ENCODE measurements at places on chromosomes 3 and 15.

GRCh38 chr3:160003520-160004128 is 15.0 kb downstream of the IL12A start:
- DNase-seq = peak; percentile 57

DNA sequence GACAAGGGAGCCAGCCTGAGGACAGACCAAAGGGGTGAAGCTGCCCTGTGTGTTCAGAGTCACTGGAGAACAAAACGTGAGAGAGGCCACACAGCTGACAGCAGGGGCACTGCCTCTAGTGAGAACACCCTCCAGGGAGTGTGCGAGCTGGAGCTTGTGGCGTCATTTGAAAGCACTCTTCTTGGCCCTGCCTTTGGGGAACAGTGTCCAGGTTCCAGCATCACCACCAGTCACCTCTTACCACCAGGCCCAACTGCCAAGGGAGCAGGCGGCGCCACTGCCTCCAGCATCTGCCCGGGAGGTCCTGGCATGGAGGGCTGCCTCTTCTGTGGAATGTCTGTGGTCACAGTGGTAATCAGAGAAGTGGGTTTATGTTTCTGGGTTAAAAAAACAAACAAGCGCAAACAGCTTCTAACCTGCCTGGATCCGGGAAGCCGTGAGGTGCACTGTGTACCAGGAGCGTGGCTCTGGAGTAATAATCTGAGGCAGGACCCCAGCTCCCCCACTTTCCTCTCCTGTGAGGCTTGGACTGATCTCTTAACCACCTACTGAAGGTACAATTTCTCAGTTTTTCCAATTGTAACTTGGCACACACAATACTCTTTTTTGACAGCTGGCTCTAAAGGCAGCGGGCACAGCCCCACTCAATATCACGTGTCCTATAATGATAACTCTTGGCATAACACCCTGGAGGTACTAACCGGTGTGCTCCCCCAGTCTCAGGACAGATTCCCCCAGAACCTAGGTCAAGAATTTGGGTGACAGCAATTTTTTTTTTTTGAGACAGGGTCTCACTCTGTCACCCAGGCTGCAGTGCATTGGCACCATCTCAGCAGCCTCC is 32.2 kb upstream of the CDCP1 start:
- DNase-seq = peak; percentile 47

DNA sequence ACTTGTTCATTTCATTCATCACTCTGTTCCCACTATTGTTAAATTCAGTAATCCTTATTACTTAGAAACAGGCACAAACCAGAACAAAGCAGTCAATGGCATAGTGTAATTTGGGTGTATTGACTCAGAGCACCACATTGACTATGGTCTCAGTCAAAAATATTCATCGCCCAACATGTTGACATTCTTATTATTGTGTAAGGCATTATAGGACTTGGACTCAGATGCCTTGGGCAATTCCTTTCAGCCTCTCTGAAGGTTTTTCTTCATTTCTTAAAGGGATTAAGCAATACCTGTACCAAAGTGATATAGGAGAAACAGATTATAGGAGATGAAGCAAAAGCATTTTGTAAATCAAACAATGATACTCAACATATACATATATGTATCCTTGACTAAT is 114.7 kb upstream of the BHLHE40 start:
- no peak for DNase-seq

- peak; percentile 49 for DNase-seq
Observed at GRCh38 chr3:136751316-136752171, 634 bp downstream of the STAG1 start.

- DNase-seq = peak; percentile 48
Observed at GRCh38 chr3:156483426-156483825, 71.5 kb downstream of the SSR3 start.

DNA sequence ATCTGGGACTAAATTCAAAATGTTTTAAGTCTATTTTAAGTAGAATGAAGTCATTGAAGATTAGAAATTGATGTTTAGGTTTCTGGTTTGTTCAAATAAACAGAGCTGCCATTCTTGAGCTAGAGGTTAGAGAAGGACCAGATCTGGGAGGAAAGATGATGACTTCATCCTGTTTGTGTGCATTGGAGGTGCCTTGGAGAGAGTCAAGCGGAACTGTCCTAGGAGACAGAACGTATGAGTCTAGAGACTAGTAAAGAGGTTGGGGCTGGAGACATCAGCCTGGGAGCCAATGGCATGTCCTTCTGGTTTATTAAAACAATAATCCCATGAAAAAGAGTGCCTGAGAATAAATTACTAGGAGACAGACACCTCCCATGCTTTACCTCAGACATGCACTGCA is 303.4 kb downstream of the KBTBD8 start:
- no peak for DNase-seq

DNA sequence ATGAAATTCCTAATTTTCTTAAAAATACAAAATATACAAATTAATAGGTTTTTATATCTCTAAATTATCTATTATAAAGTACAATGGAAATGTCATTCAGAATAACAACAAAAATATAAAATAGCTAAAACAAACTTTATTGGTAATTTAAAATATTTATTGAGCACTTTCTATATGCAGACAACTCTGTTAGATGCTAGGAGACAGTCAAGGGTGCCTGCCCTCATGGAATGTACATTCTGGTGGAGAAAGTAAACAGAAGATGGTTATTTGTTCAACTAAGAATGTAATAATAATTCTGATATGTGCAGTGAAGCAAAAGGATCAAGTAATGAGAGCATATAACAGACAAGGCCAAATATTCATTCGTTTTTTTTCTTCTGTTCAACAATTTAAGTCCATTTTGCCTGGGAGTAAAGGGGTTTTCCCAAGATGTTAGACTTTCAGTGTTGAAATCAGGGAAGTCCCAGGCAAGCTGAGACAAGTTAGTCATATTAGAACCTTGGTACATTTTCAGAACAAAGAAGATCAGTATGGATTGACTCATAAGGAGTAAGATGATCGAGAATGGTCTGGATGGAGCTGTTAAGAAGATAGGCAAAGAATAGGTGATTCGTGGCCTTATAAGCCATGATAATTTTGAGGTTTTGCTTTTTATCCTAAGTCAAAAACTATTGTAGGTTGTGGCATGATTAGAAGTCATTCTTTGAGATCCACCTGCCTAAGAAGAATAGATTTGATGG is 150.2 kb upstream of the MLF1 start:
- no peak for DNase-seq

DNA sequence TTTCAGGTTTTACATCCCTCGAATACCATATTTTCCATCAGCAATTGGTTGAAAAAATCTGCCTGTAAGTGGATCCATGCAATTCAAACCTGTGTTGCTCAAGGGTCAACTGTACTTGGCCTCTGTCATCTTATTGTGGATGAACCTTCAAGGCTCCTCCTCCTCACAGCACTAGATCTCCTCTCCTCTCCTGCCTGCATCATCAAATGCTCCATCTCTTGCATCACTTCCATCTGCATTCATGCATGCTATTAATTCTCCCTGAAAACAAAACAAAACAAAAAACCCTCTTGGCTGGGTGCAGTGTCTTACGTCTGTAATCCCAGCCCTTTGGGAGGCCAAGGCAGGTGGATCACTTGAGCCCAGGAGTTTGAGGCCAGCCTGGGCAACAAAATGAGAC is 10.1 kb downstream of the BCL2L10 start:
- no peak for DNase-seq
